Endodermal cell (in vitro differentiated cells): ENCODE measurements at places on chromosomes 7 and 10. TPM values are rescaled to one million over a fixed set of nuclear protein-coding genes. Genes with fewer than 3 reads are reported as not detected.

Gene ADAMTS14
- total RNA-seq = 0.26 to 0.50 TPM (median 0.44 TPM) in 3 replicates

Gene TMEM270
- not detected in 2 replicates for total RNA-seq

DNA sequence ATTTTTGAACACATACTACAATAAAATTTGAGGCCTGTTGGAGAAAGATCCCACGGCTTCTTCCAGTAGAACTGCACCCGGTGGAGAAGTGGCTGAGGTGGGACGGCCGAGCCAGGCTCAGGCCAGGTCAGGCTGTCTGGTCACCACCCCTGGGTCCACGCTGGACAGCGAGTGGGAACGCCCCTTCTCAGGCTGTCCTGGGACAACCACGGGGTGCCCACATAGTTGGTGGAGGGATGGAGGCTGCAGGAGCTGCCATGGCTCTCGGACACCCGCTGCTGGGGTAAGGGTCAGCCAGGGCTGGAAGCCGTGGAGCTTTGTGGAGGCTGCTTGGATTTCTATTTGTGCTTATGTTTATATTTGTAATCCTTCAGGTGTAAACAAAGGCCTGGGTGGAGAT is 206.5 kb downstream of the DNAJB6 start:
- DNase-seq = no peak

- peak; percentile 90 for DNase-seq
Measured at GRCh38 chr10:52951824-52952223, 179.2 kb upstream of the MBL2 start.

Gene KCP
- total RNA-seq = 23.5 and 33.3 TPM in 2 replicates

GRCh38 chr7:113086431-113086888 is at the start of gene GPR85:
Gene GPR85, minus strand, starts transcription at chr7:113086827. Its CDS starts 2,106 bp downstream, at chr7:113084721.
- peak; percentile 90 for DNase-seq

DNA sequence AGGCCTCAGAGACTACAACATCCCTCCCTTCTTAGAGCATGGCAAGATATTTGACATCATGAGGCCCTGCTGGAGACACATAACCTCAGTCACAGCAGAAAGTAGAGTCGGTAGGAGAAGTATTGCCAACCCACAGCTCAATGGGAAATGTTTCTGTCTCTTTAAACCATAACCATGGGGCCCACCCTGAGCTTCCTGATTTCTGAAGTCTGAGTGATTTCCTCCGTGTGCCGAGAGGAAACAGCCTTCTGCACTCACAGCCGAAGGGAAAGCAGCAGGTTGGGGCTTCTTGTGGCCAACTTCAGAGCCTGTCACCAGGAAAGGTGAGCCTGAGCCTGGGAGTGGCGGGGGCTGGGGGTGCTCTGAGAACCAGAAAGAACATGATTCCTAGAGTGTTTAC is at the start of gene GIMAP1:
Gene GIMAP1 (plus strand): TSS at position 246 of the 400 bp plus-strand sequence. CDS start 2,435 bp downstream, outside the sequence.
- no peak for DNase-seq

Gene GNG11
- total RNA-seq = 1.3 TPM in 2 replicates

GRCh38 chr7:1007901-1008300 is 24.9 kb downstream of the CYP2W1 start:
- no peak for DNase-seq

GRCh38 chr7:82241356-82241755 is 202.2 kb downstream of the CACNA2D1 start:
- DNase-seq = no peak

Gene NPSR1
- total RNA-seq = not detected in 3 replicates

DNA sequence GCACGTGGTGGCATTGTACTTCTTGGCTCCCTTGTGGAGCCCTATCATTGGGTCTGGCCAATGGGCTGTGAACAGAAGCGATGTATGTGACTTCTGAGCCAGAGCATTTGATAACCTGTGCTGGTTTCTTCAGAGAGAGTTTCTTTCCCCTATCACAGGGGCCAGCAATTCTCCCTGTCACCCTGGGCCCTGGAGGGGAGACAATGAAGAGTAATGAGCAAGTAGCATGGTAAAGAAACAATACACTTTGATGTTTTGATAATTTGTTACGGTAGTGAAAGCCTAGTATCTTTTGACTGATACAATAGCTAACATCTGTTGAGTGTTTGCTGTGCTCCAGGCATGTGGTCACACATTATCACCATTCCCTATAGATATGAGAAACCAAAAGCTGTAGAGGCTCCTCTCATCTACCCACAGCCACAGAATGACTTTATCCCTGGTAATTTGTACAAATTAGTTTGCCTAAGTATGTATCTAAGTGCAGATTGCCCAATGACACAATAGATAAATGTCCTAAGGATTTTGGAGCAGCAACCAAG is 113.4 kb upstream of the SVIL start:
- DNase-seq = no peak

GRCh38 chr7:143041346-143041745 is 10.8 kb upstream of the OR6V1 start:
- DNase-seq = no peak

Gene SNCG
- total RNA-seq = 2.7 and 3.5 TPM in 2 replicates

GRCh38 chr10:33386926-33387325 is 52.5 kb upstream of the NRP1 start:
- peak; percentile 49 for DNase-seq

DNA sequence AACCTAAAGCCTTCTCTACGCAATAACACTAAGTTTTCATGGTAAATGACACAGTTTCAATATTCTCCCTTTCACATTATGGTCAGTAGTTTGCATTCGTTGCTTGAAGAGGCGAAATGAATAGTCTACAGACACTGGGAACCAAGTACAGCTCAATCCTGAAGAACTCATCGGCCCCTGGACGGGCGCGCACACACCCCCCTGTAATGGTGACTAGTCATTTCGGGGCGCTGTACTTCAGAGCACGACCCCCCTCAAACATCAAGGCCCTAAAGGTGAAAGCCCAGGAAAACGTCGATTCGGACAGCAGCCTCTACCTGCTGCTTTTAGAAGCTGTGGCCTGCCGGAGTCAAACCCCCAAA is 1.0 kb downstream of the NT5C2 start:
- DNase-seq = no peak

GRCh38 chr7:12357508-12357907 is 46.2 kb downstream of the VWDE start:
- no peak for DNase-seq

DNA sequence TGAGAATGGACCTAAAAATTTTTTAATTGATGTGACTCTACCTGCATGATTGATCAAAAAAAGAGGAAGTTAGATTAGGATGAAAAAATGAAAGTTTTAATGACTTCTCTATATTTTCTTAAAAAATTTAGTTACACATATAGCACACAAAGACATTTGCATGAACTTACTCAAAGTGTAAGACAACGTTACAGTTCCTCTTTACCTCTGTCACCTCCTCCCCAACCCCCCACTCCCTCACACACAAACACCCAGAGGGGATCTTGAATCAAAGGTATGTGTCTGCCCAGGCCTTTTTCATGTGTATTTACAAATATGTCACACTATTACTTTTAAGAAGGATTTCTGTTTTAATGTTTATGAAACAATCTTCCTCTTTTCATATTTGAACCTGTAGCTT is 20.6 kb upstream of the CDCA7L start:
- no peak for DNase-seq

GRCh38 chr10:69224862-69225657 is 4.9 kb downstream of the HKDC1 start:
- DNase-seq = no peak

Gene CPA2
- 0.32 to 0.70 TPM (median 0.66 TPM) in 3 replicates for total RNA-seq

Gene DNAJB12
- 27.5 and 29.6 TPM in 2 replicates for total RNA-seq

DNA sequence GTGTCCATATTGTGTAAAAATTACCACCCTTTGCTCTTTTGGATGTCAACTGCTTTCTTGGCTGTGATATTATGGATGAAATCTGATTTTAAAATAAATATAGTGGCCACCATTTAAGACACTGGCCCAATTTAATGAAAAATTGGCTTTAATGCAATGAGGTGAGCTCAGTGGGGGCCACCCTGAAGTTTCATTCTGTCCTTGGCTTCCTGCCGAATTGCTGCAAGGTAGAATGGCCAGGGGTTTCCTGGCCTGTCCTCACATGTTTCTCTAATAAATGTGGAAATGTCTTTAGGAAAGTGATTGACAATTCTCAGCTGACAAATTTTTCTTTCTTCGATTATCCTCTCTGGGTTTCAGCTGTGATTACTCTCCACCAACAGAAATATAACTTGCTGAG is 36.0 kb downstream of the DYNC1I1 start:
- no peak for DNase-seq

Gene HOXA7
- not detected in 2 replicates for total RNA-seq

Gene RNLS
- total RNA-seq = 9.5 and 12.3 TPM in 2 replicates

- DNase-seq = peak; percentile 73
Measured at GRCh38 chr10:110008518-110009339, 945 bp downstream of the ADD3 start.

Gene CHRM2
- total RNA-seq = not detected in 2 replicates

DNA sequence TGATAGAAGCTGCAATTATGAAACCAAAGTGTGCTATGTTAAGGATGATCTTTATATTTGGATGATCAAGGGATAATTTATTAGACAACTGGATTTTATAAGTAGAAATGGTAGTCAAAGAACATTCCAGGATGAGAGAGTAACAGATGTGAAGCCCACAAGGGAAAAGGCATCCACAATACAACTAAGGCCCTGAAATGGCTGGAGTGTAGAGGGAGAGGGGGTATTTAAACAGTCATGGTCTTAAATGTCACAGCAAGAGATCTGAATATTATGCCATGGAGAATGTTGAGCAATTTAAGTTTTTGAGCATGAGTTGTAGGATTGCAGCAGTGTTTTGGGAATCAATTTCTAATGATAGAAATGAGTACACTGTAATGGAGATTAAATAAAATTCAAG is 282.3 kb upstream of the DKK1 start:
- no peak for DNase-seq

Gene BTBD16
- total RNA-seq = not detected in 2 replicates

- no peak for DNase-seq
Measured at GRCh38 chr10:69910561-69910960, 108.9 kb downstream of the COL13A1 start.

DNA sequence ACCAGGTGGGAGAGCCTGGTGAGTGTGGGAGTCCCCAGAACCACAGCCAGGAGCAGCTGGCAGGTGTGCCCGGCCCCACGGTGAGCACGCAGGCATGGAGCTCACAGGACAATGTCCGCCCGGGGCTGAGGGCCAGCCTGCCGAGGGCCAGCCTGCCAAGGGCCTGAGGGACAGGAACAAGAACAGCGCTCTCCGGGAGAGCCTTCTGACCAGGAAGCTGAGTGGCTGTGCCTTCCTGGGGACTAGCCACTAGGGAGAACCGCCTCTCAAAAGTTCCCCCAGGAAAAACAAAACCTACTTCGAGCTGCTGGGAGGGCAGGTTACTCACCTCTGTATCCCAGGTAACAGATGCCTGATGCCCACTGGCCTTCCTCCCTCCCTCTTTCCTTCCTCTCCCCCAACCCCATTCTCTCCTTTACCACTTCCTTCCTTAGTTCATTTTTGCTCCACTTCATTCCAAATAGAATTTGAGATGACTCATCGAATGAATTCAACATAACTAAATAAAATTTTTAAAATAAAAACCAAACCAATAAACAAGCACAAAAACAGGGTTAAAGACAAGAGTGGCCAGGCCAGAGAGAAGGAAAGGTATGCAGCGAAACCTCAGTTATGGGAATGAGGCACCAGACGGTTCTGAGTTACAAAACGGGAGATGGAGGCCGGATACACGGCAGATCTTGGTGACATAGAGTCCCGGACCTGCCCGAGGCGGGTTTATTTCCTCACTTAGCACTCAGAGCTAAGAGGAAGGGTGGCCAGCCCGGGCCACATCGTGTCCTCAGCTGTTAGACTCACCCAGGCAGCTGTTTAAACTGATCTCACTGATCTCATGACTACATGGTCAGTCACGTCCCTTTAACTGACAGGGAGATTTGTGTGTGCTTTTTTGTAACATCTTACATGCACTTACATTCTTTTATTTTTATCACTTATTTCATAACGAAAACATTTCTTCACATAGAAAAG is 128.5 kb downstream of the TNS3 start:
- peak; percentile 66 for DNase-seq

DNA sequence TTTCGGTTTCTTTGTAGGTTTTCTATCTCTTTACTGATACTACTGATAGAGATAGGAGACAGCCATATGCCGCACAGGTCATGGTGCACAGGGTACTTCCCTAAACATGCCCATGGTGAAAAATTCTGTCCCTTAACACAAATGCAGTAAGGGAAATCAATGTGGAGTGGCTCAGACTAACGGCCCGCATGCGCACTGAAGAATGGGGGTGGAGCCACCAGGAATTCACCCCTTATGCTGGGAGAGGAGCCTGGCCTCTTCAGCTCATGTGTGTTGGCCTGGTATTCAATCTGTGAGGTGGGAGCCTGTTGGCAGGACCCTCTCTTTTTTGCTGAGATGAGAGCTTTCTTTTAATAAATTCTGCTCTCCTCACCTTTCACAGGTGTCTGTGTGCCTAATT is 8.4 kb upstream of the URGCP start:
- peak; percentile 67 for DNase-seq

- no peak for DNase-seq
Measured at GRCh38 chr10:52082307-52082706, 231.8 kb upstream of the DKK1 start.

- no peak for DNase-seq
Measured at GRCh38 chr7:1108264-1108920, 20.5 kb downstream of the GPER1 start.

DNA sequence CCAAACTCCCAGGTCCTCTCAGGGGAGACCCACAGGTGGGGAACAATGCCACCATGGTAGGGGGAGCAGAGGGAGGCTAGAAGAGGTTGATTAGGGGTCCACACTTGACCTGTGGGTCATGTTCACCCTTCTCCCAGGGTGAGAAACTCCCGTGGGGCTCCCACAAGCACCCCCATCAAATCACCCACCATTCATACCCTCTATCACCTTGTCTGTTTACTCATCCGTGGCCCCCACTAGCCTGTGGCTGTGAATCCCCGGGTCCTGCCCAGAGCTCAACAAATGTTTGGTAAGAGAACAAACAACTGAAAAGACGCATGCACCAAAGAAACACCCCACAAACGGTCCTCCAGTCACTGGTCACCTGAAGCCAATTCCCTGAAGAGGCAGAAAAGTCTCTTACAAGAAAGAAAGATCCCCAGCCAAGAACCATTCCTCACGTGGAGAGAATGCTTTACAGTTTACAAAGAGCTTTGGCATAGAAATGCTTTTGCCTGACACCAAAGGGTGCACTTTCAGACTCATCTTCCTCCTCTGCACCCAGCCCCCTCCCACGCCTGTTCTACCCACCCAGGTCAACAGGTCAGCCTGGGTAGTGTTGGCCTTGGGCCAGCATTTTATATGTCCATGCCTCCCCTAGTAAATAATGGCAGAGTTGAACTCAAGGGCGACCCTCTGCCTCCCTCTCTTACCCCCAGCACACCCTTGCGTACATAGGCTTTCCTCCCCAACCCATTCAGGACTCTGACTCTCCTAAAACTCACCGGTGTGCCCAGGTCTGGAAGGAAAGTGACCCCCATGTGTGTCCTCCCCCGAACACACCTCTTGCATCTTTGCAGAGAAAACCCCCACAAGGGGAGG is 1.9 kb downstream of the ZCCHC24 start:
- DNase-seq = no peak

- DNase-seq = peak; percentile 26
Measured at GRCh38 chr7:51251290-51251689, 65.3 kb downstream of the COBL start.

DNA sequence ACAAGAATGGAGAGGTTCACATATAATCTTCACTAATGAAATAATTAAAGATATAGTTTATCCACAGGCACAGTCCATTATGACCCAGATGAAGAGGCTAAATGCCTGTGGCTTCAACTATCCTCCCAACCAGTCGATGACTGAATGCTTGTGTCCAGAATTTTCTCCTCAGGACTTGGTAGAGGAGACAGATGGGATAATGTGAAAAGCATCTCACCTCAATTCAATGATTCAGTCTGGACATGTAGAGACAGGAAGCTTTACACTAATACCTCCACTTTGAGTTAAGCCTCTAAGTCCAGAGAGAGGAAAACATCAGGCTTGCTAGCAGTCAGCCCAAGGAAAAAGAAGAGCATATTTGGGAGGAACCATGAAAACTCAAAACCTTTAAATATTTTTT is 59.1 kb upstream of the COL1A2 start:
- DNase-seq = no peak
